Fibroblast of villous mesenchyme (primary cell): ENCODE measurements at places on chromosomes 1 and 21. TPM values are rescaled to one million over a fixed set of nuclear protein-coding genes. Genes with fewer than 3 reads are reported as not detected.
A peak's percentile ranks its signal among the peaks of the same experiment; 100 is the strongest.

DNA sequence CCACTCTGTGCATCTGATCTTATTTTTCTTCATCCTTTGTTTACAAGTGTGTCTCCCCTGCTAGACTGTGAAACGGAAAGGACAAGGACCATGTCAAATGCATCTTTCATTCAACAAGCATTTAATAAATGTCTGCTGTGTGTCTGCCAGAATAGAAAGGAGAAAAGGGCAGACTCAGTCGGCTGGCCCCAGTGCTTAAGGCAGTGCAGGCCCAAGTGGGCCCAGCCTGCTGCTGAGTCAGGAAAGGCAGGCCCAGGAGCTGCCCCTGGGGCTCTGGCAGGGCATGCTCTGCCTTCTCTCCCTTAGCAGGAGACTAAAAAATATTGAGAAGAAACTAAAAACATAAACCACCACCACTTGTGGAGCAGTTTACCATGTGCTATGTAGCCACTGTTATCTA is 38.1 kb downstream of the PLEKHA6 start:
- peak; percentile 41 for DNase-seq

CFAP141 gene
- total RNA-seq = not detected in 2 replicates

PADI1 gene
- 0.43 and 0.64 TPM in 2 replicates for total RNA-seq

DNA sequence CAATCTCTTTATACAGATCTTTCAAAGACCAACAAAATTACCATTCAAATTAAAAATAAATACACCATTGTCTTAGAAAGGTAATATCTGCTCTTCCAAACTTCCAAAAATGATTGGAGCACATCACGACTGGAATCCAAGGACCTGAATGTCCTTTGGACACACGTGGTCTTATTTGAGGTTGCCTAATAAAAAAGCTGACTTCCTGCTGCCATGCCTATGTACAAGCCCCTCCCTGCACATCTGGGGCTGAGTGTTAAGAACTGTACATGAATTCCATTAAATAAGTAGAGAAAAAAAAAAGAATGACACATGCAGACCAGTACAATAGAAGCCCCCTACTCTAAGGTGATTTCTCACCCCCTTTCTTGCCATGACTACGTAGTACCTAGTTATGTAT is 73.6 kb downstream of the SUSD4 start:
- no peak for DNase-seq

DNA sequence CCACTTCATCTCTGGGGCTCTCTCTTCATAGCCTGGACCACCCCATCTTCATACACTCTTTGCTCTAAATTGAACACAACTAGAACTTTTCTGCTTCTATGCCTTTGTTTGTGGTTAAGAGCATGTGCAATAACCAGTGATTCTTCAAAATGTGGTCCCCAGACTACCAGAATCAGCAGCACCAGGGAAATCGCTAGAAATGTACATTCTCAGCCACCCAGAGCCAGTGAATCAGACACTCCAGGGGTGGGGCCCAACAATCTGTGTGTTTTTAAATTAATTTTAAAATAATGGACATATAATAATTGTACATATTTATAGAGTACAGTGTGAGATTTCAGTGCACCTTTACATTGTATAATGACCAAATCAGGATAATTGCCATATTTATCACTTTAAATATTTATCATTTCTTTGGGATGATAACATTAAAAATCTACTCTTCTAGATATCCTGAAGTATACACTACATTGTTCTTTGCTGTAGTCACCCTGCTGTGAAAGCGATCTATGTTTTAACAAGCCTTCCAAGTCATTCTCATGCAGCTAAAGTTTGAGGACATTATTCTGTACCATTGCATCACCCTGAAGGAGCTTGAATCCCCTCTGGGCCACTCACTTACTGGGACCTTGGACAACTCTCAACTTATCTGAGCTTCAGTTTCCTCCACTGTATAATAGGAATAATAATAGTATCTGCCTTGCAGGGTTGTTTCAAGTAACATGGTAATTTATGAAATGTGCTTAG is 10.8 kb downstream of the GRHL3 start:
- peak; percentile 18 for DNase-seq

GRCh38 chr1:25103164-25103795 is 129.0 kb downstream of the SYF2 start:
- no peak for DNase-seq

OR10J4 gene
- total RNA-seq = not detected in 2 replicates

DNA sequence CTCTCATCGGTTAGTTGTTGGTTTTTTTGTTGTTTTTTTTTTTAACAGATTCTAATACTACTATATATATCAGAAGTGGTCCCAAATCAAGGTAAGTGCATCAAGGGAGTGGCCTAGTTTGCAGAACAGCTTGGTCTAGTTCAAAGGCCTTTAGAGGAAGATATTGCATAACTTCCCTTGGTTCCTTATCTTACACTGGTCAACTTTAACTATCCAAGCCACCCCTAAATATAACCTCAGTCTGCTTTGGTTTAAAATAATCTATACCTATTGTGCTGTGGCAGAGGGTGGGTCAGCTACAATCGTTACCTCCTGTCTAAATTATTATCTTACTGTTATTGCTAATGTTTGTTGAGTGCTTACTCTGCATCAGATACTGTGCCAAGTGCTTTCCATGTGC is 6.9 kb downstream of the S100A12 start:
- DNase-seq = no peak

GRCh38 chr1:179425186-179425585 is 59.4 kb downstream of the AXDND1 start:
- DNase-seq = no peak

OR10Z1 gene
- total RNA-seq = not detected in 2 replicates

- DNase-seq = no peak
Observed at GRCh38 chr1:14763977-14764376, 165.5 kb downstream of the KAZN start.

DNA sequence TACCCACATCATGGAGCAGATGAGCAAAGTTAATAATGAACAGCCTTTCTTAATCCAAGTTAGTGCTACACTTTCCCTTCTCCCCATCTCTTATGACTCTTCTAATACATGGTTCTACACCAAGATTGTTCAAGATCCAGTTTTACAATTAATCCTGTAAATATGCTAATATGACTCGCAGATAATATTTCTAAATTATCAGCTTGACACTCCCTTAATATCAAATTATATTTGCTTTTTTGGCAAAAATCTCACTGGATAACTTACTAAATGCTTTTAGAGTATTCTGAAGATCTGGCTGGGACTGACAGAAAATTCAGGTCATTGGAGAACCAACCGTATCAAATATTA is 24.4 kb upstream of the CR1L start:
- DNase-seq = no peak

DNA sequence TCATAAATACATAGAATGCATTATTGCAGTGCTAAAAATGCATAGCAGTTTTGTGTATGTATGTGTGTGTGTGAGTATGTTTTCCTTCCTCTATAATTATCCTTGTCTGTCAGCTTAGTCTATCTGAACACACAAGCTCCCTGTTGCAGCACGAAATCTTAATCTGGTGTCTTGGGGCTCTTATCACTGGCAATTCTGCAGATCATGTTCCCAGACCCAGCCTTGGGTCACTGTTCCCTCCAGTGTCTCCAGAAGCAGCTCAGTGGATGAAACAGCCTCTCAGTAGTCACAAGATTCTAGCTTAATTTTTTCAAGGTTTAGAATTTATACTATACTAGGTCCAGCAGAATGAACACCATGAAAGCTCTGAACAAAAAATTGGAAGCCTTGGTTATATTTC is 777.9 kb downstream of the MRPL39 start:
- DNase-seq = no peak

- no peak for DNase-seq
Observed at GRCh38 chr1:208303743-208304712, 59.8 kb upstream of the PLXNA2 start.

DNA sequence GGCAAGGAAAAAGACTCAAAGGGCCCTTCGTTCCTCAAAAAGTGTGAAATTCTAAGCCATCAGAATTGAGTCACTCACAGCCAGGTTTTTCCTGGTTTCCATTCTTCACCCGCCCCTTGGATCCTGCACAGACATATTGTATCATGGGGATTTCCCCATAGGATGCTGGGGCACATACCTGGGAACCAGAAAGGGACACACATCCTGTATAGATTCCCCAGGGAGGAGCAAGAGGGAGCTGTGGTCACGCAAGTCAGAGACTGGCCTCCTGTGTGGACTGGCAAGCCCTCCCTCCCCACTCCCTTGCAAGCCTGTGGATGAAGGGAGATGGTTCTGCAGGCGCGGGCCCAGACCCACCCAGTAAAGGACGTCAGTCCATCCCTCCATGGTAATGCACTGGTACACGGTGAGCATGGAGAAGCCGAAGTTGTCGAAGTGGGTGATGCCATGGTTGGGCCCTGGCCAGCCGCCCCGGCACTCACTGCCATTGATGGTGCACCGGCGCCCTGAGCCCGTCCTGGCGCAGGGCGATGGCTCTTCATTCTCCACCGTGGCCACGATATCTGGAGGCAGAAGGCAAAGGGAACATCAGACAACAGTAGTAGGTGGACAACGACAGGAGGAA is 23.2 kb downstream of the CACNA1S start:
- no peak for DNase-seq

KIAA1614 gene
- total RNA-seq = 6.9 and 8.4 TPM in 2 replicates

- DNase-seq = no peak
Observed at GRCh38 chr1:161907265-161907664, 116.4 kb downstream of the OLFML2B start.

- DNase-seq = peak; percentile 55
Observed at GRCh38 chr1:216523449-216524190, 100.4 kb upstream of the USH2A start.

GRCh38 chr1:21295002-21295401 is 4.7 kb upstream of the ECE1 start:
- DNase-seq = peak; percentile 58

VWA5B1 gene
- total RNA-seq = not detected in 2 replicates

SPATA17 gene
- total RNA-seq = under 0.01 and 0.86 TPM in 2 replicates

DNA sequence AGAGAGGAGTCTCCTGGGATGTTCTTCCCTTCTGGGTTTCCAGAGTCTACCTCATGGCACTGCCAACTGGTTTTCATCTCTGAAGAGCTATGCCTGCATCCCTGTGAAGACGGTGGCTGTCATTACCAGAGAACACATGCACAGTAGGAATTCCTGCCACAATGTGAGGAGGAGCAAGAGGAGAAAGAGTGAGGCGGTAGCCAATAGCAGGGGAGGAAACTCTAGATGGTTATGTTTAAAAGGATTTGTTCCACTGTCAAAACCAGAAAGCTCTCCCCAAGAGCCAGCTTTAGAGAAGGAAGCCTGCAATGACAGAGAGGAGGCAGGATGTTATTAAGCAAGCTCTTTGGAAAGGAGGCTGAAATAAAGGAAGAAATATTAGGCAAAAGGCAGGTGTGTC is 12.3 kb downstream of the LMX1A start:
- no peak for DNase-seq

SLC9C2 gene
- total RNA-seq = not detected in 2 replicates

PEF1 gene
- total RNA-seq = 78.3 and 99.7 TPM in 2 replicates

NHLH1 gene
- total RNA-seq = under 0.01 TPM in 1 of 2 replicates, not detected in the other

- no peak for DNase-seq
Observed at GRCh38 chr1:107327446-107327845, 186.6 kb downstream of the NTNG1 start.

DNA sequence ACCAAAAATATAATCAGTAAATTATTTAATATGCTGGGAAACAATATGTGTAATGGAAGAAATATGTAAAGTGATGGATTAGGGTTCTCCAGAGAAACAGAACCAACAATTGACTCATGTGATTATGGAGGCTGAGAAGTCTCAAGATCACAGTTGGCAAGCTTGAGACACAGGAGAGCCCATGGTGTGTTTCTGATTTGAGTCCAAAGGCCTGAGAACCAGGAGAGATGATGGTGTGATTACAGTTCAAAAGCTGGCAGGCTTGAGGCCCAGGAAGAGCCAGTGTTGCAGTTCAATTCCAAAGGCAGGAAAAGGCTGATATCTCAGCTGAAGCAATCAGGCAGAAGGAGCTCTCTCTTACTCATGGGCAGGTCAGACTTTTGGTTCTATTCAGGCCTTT is 138.8 kb upstream of the NBPF11 start:
- no peak for DNase-seq

GRCh38 chr1:25650289-25650576 is 33.6 kb downstream of the MAN1C1 start:
- DNase-seq = peak; percentile 31

- no peak for DNase-seq
Observed at GRCh38 chr1:3641816-3642215, 8.1 kb downstream of the WRAP73 start.

SSX2IP gene
- total RNA-seq = 13.4 and 13.5 TPM in 2 replicates

CELA3B gene
- not detected in 2 replicates for total RNA-seq

DNA sequence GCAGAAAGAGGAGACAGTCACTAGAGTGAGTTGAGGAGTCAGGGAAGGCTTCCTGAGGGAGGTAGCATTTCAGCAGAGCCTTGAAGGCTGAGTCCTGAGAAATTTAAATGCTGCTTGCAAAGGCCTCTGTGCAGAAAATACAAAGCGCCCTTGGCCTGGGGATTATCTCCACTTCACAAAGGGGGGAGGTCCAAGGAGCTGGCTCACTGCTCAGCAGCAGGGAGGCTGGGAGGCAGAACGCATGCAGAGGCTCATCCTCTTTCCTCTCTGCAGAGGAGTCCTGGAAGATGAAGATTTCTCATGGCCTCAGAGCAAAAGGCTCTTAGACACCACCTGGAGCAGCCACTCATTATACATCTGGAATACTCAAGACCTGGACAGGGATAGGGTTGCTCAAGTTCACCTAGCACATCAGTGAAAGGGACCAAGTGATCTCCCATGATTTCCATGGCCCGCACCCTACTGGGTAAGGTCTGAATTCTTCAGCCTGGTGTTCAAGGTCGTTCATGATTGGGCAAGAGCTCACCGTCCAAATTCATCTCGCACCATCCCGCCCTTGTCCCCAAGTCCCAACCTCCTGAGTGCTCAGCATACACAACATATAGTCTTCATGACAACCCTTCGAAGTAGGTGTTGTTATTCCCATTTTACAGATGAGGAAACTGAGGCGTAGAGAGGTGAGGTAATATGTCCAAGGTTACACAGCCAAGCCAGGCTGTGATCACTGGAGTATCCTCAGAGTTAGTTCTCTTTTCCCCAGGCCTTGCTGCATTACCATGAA is 9.0 kb downstream of the SLC1A7 start:
- no peak for DNase-seq

DNA sequence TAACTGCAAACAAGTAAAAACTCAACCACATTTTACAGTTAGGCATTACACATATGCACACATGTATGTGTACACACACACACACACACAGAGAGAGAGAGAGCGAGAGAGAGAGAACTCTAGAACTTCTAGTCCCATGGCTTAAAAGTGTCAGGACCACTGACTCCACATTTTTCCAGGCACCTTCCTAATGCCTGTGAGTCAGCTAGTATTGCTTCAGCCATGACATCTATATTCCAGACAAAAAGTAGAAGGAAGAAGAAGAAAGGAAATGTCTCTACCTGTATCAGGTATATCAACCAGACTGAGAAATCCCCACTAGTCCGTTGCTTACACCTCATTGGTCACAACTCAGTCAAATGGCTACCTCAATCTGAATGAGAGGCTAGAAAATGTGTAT is 31.9 kb upstream of the TACSTD2 start:
- no peak for DNase-seq

GRCh38 chr1:212951947-212952640 is 1.8 kb downstream of the VASH2 start:
- no peak for DNase-seq

DNA sequence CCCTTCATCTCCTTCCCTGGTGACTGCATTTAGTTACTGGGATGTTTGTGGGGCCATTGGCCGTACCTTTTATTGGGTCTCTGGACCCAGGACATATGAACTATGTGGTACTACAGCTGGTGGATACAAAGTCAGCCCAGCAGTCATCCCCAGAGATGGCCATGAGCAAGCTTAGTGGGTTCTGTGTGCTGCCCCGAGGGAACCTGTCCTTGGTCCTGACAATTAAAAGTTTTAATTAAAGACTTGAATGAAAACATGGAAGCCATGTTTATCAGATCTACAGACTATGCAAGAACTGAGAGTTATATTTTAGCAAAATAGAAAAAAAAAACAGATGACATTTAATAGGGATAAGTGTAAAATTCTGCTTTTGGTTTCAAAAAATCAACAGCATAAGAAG is 2.8 kb upstream of the NES start:
- DNase-seq = no peak
